Tibial nerve (tissue), 4 donors: ENCODE measurements at places on chromosomes 12 and 14. TPM values are rescaled to one million over a fixed set of nuclear protein-coding genes. Genes with fewer than 3 reads are reported as not detected.

The FOXN3 gene
- 103 TPM for total RNA-seq

- no peak for DNase-seq
Measured at GRCh38 chr12:28941248-28941647, 207.8 kb upstream of the FAR2 start.

The MYF6 gene
- not detected for total RNA-seq

GRCh38 chr12:67239061-67239460 is 30.1 kb upstream of the CAND1 start:
- DNase-seq, result no peak

- DNase-seq, result no peak
Measured at GRCh38 chr12:27279826-27280225, 35.7 kb downstream of the STK38L start.

DNA sequence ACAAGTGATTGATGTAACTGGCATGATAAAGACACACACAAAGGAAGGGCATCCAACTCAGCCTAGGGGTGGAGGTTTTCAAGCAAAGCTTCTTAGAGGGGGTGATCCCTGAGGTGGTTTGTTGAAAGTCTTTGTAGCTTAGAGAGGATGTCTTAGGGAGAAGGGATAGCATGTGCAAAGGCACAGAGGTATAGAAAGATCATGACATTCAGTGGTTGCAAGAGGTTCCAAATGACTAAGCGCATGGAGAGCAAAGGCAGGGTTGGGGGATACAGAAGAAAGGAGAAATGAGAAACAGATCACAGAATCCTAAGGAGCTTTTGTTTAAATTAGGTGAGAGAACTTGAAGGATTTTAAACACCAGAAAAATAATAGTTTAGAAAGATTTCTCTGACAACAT is 5.2 kb upstream of the CCT2 start:
- DNase-seq, result no peak

GRCh38 chr12:27343255-27344000 is 10.8 kb downstream of the BMAL2 start:
- no peak for DNase-seq

The PNP gene
- 28.4 TPM for total RNA-seq

DNA sequence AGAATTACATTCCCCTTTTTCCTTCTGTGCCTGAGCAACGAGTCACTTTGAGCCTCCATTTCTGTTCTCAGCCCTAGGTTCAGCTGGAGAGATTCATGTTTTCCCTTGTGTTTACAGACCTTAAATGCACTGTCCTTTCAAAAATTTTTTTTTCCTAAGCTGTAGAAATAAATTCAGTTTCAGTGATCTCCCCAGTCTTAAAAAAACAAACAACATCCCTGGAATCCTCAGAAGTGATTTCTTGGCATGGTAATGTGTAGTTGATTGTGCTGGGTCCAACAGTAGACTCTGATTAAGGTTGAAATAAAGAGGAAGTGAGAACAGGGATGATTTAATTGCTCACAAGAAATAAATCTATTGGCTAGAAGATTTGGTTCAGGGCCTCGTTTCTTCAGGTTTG is 89.3 kb downstream of the NTN4 start:
- no peak for DNase-seq

The PLEKHG7 gene
- total RNA-seq, result 2.8 TPM

DNA sequence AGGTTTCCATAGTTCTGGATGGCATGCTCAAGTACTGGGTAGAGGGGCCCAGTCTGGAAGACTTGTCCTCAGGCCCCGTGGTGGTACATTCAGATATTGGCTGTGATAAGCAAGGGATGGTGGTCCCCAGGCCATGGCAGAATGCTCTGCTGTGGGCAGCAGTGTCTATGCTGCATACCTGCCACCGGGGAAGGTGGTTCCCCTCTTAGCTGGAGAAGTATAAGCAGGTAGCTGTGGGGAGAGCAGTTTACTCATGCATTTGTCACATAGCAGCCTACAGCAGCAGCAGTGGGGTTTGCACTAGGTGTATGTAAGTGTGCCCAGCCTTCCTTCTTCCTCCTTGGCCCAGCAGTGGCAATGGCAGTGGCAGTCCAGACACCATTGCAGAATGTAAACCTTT is 69.3 kb upstream of the ADAMTS20 start:
- no peak for DNase-seq

The ANKRD33 gene
- total RNA-seq, result 0.66 TPM

GRCh38 chr12:105041186-105041585 is 43.1 kb downstream of the ALDH1L2 start:
- no peak for DNase-seq

GRCh38 chr14:102608064-102608446 is 15.6 kb downstream of the RCOR1 start:
- no peak for DNase-seq

The INHBC gene
- not detected for total RNA-seq

DNA sequence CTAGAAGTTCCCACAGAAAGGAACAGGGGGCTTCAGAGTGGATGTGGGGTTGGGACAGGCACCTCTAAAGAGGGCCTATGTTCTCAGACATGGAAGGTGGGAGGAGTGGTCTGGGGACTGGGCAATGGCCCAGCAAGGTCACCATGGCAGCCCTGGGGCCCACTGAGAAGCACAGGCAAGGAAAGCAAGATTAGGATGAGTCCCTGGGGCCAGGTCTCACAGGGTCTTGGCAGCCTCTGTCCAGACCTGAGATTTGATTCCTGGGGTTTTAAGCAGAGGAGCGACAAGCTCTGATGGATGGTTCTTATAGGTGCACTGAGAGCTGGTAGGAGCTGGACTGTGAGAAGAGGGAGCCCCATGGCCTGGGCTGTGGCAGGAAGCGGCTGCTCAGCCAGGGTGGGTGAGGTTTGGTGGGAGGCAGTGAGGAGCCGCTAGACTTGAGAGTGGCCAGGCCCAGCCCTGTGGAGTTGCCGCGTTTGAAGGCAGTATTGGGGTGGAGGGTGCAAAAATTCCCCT is 44.0 kb downstream of the DLK1 start:
- DNase-seq, result no peak

DNA sequence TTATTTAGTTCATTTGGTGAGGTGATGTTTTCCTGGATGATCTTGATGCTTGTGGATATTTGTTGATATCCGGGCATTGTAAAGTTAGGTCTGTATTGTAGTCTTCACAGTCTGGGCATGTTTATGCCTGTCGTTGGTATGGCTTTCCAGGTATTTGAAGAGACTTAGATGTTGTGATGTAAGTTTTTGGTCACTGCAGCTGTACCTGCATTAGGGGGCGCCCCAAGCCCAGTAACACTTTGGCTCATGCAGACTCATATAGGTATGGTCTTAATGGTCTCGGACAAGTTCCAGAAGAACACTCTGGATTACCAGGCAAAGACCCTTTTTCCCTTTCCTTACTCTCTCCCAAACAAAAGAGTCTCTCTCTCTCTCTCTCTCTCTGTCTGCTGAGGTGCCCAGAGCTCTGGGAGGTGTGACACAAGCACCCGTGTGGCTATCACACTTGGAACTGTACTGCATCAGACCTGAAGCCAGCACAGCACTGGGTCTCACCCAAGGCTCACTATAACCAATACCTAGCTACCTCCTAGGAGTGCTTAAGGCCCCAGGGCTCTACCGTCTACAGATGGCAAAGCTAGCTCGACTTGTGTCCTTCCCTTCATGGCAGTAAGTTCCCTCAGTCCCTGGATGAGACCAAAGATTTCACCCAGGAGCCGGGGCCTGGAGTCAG is 425.8 kb upstream of the ATXN7L3B start:
- DNase-seq, result no peak

DNA sequence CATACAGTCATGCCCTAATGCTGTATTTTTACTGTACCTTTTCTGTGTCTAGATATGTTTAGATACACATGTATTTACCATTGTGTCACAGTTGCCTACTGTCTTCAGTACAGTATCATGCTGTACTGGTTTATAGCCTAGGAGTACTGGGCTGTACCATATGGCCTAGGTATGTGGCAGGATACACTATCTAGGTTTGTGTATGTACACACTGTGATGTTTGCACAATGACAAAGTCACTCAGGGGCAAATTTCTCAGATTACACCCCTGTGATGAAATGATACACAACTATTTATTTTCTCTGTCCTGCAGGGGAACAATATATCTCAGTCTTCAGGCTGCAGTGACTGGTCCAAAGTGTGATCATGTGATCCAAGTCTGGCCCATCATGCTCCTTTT is 1076.1 kb downstream of the VRK1 start:
- DNase-seq, result no peak

DNA sequence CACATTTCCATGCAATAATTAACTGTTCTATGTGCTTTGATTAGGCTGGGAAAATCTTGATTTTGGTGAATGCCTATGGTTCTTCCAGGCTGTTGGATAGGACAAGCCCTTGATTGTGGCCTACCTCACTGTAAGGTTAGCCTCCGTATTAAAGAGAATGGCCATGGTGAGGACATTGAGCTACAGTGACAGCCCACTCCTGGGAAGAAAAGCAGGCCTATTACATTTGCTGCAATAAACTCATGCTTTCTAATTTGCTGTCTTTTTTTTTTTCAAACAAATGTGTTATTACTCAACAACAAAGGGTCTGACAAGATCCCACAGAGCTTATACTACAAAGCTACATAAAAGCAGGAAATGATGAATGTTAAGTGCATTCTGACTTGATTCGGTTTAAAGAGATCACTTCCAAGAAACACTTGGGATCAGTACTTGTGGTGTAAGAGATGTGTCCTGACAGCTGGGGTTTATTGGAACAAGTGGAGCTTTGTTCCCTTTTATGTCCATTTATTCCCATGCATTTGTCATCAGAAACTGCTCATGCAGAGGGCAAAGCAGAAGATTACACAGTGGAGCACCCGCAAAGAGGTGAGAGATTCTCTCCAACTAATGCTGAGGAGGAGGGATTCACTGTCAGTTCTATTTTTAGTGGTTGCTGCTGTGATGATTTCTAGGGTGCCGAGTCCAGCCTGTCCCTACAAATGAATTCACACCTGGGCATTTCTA is 29.1 kb upstream of the KCNK10 start:
- DNase-seq, result no peak

DNA sequence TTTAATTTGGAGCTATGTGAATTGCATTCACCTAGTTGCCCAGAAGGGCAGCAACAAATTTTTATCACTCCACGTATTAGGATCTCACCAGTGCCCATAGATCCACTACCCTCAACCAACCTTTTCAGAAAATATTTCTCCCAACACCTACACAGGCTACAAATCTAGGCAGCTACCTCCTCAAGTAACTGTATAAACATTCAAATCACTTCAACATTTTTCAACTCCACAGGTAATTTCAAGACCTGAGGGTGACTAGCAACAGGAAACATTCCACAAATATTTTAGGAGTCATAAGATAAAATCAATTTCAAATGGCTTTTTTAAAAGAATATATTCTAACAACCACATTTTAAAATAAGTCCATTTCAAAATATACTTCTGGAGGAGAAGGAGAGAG is 12.9 kb downstream of the PHLDA1 start:
- DNase-seq, result no peak

- DNase-seq, result peak; percentile 74
Measured at GRCh38 chr12:76266797-76267196, 81.4 kb downstream of the BBS10 start.

The PRH1 gene
- 54.3 TPM for total RNA-seq

The RAB35 gene
- 30.8 TPM for total RNA-seq

- DNase-seq, result peak; percentile 76
Measured at GRCh38 chr12:108609537-108610335, 11.9 kb upstream of the TMEM119 start.

The POTEG gene
- not detected for total RNA-seq

GRCh38 chr12:88834226-88834625 is 254.0 kb upstream of the KITLG start:
- no peak for DNase-seq

GRCh38 chr12:27316947-27317346 is 15.7 kb upstream of the BMAL2 start:
- DNase-seq, result no peak

The ITGA7 gene
- total RNA-seq, result 125 TPM

The RND1 gene
- total RNA-seq, result not detected

The KRT6C gene
- not detected for total RNA-seq

DNA sequence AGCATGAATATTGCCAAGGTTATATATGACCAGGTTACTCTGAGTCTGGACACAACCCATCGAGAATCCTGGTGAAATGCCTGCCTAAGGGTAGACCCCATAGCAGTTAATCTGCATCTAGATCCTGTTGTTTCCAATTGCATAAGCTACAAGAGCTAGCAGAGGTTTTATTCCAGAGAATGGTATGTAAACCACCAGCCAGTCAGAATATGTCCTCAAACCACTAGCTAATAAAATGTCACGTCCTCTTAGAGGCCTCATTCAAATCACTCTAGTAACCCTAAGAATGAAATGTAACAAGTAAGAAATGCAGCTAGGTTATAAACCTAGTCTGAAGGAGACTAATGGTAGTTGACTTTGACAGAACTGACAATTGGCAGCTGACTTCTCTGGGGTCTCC is 9.0 kb upstream of the YLPM1 start:
- DNase-seq, result no peak

The BCL11B gene
- 0.22 TPM for total RNA-seq

GRCh38 chr12:32836710-32837109 is 59.9 kb downstream of the PKP2 start:
- no peak for DNase-seq

The DRAM1 gene
- 20.7 TPM for total RNA-seq

The VRTN gene
- total RNA-seq, result not detected

- no peak for DNase-seq
Measured at GRCh38 chr12:51971679-51972421, 20.4 kb downstream of the ACVR1B start.

The FGF23 gene
- total RNA-seq, result not detected
